Common myeloid progenitor, CD34-positive (primary cell): ENCODE measurements at places on chromosomes 1 and 21.

GRCh38 chr1:203199816-203200571 is 13.5 kb upstream of the CHI3L1 start:
- DNase-seq: no peak

- no peak for DNase-seq
Measured at GRCh38 chr1:74869702-74870101, 136.8 kb downstream of the TYW3 start.

GRCh38 chr1:2840036-2840809 is 38.7 kb upstream of the TTC34 start:
- DNase-seq: peak; percentile 96

- DNase-seq: peak; percentile 87
Measured at GRCh38 chr1:42963378-42964043, 4.8 kb upstream of the SLC2A1 start.

GRCh38 chr1:162398999-162399580 is 12.8 kb downstream of the SH2D1B start:
- no peak for DNase-seq

- DNase-seq: no peak
Measured at GRCh38 chr1:16068356-16069270, 4.8 kb downstream of the FAM131C start.

DNA sequence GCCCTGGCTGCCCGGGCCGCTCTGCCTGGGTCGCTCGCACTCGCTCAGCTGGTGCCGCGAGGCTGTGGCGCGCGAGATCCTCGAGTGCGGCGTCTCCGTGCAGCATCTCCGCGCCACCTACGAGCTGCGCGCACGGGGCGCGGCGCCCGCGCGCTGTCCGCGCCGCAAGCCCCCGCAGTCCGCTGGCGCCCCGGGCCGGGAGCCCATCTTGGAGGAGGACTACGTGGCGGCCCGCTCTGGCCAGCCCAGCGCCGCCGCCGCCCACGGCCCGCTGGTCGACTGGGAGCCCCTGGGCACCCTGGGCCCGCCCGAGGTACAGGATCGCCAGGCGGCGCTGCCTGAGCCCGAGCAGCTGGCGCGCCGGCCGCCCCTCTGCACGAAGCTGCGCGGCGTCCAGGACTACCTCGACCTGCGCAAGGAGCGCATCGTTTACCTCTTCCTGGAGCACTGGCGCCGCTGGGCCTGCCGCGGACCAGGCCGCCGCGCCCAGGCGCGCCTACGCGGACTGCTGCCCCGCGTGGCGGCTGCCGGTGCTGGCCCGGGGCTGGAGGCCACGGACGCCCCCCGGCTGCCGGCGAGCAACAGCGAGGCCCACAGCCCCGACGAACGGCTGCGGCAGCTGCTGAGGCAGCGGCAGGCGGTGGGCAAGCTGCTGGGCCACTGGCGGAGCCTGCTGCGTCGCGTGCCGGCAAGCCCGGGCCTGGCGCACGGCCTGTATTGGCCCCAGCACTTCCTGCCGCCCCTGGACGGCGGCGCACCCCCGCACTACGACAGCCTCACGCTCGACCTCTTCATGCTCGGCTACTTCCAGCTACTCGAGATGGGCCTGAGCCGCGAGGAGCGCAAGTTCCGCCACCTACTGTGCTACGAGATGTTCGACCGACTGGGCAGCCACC is 10.9 kb downstream of the TNFRSF25 start:
- peak; percentile 46 for DNase-seq

DNA sequence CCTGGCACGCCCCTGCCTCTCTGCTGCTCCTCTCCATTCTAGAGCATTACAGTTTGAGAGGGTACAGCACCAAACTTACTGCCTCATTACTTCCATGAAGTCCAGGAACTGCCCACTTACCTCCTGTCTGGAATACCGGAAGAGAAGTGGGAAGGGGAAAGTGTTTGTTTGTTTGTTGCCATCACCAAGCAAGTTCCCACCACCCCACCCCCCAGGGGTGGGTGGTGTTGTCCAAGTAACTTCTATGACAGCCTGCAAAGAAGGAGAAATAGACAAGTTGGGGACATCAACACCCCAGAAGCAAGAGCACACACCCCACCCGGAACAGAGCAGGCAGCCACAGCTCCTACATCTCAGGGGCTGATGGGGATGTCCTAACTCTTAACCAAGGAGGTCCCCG is 18.0 kb downstream of the OPTC start:
- no peak for DNase-seq

GRCh38 chr1:196466654-196467053 is 141.6 kb downstream of the KCNT2 start:
- no peak for DNase-seq

DNA sequence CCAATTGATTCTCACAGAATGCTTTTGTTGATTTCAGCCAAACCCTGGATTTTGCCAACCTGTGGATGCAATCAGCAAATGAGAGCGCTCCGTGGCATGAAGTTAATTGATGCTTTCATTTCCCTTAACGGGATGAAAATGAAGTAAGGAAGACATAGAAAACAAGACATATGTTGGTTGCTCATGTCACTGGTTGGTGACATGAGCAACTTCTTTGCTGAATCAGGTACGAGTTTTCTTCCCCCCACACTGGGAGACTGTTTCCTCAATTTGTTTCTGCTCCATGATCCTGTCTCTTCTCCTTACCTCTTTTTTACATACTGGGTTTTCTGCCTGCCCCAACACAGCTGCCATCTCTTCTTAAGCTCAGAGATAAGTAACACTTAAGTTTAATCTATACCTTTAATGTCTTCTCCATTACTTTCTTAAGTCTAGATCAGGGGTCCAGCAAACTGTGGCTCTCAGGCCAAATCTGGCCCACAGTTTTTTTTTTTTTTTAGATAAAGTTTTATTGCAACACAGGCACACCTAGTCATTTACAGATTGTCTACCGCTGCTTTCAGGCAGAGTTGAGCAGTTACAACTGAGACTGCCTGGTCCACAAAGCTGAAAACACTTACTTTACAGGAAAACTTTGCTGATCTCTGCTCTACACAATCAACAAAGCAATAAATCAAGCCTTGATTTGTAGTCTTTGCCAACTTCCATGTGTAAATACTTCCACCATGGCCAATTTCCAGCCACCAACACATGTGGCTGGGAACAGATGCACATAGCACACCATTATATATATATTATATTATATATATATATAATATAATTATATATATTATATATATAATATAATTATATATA is 13.3 kb downstream of the GPR157 start:
- no peak for DNase-seq

- peak; percentile 83 for DNase-seq
Measured at GRCh38 chr1:201530741-201531531, 8.0 kb upstream of the NAV1 start.

GRCh38 chr21:43881935-43882334 is 16.9 kb downstream of the AGPAT3 start:
- DNase-seq: no peak

- no peak for DNase-seq
Measured at GRCh38 chr1:8905582-8906191, 27.2 kb upstream of the ENO1 start.

DNA sequence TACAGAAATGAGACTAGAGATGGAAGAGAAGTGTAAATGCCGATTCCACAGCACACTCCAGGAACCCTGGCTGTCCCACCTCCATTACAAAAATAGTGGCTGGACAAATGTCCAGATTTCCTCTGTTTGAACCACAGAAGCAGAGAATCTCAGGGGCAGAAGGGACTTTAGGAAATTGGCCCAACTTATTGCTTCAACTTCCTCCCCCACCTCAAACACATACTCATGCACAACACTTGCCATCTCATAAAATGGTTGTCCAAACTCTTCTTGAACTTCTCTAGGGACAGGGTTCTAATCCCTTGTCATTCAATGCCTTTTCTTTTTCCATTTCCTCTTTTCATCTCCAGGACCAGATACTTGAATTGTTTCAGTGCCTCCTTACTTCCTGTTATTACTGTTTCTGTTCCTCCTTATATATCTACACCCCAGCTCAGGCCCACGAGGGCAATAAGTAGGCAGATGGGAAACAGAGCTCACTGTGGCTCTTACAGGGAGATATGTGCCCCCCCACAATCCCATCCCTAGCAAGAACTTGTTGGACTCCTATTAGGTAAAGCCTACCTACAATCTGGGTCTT is 8.5 kb upstream of the B4GALT3 start:
- DNase-seq: peak; percentile 57

DNA sequence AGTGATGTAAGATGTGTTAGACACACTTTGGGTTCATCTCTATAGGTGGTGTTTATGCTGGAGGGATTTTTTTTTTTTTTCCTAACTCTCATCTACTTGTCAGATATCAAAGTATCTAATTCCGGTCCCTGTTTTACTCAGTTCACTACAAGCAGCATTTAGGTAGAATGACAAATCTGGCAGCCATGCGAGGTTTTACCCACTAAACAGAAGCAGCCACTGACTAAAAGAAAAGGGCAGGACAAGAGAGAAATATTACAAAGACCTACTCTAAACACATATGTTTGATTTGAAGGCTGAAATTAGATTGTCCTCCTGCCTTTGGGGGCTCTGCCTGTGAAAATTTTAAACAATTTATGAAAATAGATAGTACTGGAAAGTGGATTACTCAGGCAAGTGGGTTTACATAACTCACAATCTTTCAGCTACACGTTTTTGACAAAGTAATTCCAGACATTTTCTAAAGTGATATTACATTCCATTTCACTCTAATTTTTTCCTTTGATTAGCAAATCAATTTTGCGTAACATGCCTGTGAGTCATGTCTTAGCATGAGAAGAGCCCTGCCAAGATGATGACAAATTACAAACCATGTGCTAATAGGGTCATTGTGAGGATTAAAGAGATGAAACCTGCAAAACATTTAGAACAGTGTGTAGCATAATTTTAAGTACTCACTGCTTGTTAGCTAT is 172.6 kb downstream of the PLA2G4A start:
- no peak for DNase-seq

GRCh38 chr1:157073944-157074685 is 25.5 kb downstream of the ETV3L start:
- peak; percentile 50 for DNase-seq
